ENCODE measurements at places on chromosomes 12 and 14.

GRCh38 chr14:103362780-103363179, 22.4 kb upstream of the MARK3 start:
- no peak for DNase-seq

DNA sequence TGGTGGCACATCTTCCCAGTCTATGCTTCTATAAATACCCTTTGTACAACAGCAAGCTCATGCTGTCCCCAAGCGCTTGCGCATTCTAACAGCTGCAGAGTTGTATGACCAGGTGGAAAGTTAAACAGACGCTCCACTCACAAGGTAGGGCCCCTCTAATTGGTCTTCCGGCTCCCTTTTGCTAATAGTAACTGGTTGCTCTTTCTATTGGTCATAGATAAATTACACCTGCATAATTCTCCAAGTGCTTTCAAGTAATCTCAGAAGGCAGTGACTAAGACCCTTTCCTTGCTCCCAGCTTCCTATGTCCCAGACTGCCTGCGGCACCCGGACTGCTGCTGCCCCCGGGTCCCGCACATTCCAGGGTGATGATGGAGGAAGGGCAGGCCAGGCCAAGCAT, 6.1 kb upstream of the TSPAN9 start:
- DNase-seq: peak; percentile 84

- DNase-seq: no peak
Observed at GRCh38 chr12:83084516-83085234, 398.0 kb downstream of the TMTC2 start.

DNA sequence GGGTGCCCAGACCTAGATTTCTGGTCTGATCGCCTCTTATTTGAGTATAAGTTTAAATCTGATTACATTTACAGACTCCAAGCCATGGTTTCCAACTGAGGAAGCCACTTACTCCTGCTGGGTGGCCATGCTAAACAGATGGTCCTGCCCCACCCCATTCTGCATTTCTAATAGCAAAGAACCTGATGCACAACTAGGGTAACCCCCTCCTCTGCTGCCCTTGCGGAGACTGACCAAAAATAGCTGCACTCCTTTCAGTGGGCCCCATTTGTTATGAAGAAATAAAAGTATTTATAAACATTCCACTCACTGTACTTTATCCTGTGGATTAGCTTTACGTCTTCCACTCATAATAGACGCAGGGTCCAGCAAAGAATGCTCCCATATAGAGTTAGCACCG, 6.8 kb downstream of the GIT2 start:
- DNase-seq: no peak

DNA sequence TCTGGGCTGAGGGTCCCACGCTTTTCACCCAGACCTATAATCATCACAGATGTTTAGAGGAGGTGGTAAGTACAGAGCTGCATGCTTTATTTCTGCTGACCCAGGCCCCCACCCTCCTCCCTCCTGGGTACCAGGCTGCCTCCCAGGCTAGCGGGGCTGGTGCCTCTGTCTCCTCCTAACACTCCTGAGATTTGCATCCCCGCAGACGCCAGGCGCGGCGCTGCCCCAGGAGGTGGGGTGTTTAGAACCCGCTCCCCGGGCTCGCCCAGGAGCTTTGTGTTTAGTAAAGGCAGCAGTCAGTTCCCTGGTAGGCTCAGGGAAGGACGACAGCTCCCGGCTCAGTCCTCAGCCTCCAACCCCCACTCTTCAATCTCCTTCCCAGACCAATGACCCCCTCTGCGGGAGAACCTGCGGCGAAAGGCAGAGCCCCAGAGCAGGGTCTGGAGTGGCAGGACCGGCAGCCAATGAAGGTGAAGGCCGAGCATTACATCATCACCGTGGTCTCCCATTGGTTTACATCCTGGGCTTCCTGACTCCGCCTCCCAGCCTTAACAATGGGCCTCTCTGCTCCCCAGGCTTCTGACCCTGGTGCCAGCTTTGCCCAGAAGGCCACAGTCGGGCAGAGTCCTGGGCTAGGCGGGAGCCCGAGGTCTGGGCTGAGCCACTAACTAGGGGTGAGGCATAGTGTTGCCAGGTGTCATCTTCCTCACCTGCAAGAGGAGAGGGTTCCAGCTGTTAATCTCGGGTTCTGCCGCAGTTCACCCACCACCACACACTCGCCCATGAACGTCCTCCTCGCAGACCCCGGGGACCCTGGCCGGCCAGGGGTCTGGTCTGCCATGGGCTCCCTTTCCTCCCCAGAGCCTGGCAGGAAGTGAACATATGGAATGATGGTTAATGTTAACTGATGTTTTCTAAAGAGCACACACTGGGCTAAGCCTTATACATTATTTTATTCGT, 57.5 kb downstream of the CALM1 start:
- peak; percentile 93 for DNase-seq

GRCh38 chr14:102020058-102020971, 55.9 kb downstream of the DYNC1H1 start:
- DNase-seq: no peak

- DNase-seq: no peak
Observed at GRCh38 chr12:96083020-96083719, 47.8 kb upstream of the LTA4H start.

GRCh38 chr14:54175298-54175942, 218.8 kb upstream of the BMP4 start:
- DNase-seq: peak; percentile 33

- no peak for DNase-seq
Observed at GRCh38 chr12:9694241-9694640, 24.7 kb downstream of the CLEC2D start.

GRCh38 chr12:124259154-124260066, 35.5 kb upstream of the RFLNA start:
- no peak for DNase-seq

DNA sequence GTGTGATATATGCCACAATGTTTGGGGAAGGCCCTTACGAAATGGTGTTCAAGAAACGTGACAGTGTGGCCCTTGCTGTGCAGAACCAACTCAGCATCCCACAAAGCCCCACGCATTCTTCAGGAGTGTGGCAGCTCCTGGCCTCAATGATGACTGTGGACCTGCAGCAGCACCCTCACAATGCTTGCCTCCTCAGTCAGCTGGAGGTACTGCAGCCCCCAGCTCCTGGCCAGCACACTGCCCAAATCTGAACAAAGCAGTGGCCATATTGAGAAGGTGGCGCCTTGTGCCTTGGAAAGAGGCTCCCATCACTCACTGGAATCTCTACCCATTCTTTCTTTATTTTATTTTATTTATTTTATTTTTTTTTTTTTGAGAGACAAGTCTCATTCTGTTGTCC, 10.4 kb downstream of the POLE2 start:
- no peak for DNase-seq

DNA sequence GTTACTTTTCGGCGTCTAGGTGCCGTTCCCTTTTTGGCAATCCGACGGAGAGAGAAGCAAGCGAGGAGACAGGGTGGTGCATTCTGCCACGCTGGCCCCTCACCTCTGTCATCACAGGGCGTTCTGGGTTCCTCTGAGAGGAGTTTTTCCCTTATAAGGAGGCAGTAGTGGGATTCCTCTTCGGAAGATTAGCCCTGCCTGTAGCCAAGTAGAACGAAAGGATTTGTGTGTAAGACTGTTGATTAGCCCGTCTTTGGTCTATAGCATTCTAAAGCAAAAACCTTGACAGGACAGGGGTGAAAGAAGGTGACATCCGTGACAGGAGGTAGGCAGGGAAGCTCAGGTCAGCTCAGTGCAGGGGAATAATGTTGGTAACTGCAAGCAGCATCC, 9.1 kb upstream of the NEMF start:
- no peak for DNase-seq

DNA sequence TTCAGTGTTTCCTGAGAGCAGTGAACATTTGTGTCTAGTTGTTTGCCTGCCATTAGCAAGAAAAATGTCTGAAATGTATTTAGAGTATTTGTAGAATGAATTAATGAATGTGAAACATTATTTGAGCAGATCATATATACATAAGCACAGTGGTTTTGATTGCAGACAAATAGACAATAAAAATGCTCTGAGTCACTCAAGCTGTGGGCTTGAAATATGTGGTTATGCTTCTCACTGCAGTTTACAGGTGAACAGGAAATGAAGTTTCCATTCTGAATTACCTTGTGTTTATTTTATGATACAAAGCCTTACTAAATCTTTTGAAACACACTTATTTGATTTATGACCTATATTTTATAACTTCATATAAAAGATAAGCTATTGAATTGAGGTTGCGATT, 827.7 kb downstream of the TMTC2 start:
- peak; percentile 71 for DNase-seq

DNA sequence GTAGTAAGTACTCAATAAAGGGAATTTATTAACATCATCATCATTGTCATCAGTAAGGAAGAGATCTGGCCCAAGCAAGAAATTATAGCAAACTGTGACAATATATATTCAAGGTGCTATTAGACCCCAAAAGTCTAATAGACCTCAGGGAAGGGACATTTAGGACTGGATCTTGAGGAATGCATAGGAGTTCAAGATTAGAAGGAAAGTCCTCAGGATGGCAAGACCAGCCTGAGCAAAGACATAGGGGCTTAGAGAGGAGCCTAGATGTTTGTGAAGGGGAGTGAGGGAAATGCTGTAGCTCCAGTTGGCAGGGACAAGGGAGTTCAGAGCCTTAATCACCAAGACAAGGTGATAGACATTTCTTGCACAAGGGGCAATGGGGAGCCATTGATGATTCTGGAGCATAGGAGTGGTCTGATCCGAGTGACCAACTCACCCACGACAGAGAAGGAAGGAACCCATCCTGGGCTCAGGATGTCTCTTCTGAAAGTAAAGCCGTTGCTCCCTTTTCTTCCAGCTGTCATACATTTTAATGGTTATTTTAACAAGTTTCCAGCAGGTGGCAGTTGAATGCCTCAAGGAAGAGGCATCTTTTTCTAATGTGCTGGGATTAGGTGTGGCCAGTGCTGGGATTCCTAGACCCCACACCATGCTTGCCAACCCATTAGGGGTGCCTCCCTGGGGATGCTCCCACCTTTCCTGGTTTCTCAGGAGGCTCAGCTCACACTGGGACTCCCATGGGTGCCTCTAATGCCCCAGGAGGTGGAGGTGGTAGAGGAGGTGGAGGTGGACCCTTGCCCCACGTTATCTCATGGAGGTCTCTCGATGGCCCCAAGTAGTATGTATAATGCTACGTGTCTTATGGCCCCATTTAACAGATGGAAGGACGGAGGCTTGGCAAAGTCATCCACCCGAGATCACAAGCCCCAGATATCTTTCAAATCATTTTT, 37.8 kb downstream of the PHETA1 start:
- DNase-seq: peak; percentile 23

DNA sequence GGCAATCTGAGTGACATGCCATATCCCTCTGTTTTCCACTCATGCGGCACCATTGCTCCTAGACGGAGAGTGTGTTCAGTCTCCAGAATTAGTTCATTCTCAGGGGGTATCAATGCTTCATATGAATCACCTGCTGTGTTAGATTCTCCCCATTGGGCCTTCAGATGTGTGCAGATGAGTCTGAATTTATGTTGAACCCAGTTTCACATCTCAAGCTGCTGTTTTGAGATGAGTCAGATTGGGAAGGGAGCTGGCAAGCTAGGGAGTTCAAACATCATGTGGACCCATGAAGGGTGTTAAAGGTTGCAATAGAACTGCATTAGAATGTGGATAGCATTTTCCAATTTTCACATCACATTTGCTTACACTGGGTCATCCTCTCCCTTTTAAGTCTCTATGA, 46.9 kb upstream of the KCNA1 start:
- DNase-seq: no peak

DNA sequence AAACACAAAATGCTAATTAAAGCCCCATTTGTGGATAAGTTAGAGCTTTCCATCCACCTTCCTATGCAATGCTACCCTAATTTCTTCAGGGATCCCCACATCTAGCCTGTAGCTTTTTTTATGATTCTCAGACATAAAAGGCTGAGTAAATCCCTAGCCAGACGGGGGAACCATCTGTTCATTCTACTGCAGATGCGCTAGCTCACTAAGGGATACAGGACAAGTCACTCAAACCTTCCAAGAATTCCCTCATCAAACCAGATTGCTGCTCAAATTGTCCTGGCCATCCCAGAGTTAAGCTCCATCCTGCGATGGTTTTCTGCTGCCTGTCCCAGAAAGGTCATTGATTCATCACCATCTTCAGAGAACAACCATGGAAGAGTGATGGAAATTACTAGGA, 56.7 kb downstream of the MYRFL start:
- DNase-seq: no peak

DNA sequence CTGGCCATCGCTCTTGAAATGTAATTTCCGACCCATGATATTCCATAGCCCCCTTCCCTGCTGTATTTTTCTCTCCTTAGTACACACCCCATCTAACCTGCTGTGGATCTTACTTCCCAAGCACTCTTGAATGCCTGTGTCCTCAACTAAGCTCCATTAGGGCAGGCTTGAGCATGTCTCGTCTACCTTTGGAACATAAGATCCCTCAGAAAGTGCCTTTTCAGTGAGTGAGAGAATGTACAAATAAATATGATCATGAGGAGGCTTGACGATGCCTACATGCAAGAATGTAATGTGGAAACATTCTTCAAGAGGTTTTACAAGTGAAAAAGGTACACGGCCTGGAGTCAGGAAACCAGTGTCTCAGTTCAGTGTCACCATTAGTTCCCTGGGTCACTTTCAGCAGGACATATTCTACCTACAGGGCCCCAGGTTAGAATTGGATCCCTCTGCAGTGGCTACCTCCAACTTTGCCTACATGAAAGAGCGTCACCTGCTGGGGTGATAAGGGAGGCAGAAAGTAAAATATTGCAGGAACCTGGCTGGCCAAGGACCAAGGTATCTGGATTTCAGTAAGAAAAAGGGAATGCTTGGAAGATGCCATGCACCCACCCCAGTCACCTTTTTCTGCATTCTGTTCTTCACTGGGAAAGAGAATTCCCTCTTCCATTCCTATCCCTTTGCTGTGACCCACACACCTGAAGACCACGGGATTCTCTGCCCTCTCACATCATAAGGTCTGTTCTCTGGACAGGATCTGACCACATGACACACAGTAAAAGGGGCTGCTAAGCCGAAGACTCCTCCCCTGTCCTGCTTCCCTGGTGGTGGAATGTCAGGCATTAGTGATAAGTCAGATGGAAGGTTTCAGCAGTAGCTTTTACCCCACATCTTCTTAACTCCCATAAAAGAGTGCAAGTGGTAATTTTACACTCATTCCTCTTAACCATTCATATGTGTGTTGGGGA, 24.6 kb upstream of the SERPINA1 start:
- DNase-seq: no peak

Data from NCI-H774 (cell line).